Dermis microvascular lymphatic vessel endothelial cell (primary cell): ENCODE measurements at places on chromosomes 12 and 14. TPM values are rescaled to one million over a fixed set of nuclear protein-coding genes. Genes with fewer than 3 reads are reported as not detected.

GRCh38 chr14:95265106-95266094, 54.3 kb downstream of the CLMN start:
- DNase-seq: peak; percentile 96

GRCh38 chr12:99099786-99100185, 454.7 kb downstream of the APAF1 start:
- DNase-seq: no peak

The IL22 gene
- total RNA-seq: not detected in 2 replicates

DNA sequence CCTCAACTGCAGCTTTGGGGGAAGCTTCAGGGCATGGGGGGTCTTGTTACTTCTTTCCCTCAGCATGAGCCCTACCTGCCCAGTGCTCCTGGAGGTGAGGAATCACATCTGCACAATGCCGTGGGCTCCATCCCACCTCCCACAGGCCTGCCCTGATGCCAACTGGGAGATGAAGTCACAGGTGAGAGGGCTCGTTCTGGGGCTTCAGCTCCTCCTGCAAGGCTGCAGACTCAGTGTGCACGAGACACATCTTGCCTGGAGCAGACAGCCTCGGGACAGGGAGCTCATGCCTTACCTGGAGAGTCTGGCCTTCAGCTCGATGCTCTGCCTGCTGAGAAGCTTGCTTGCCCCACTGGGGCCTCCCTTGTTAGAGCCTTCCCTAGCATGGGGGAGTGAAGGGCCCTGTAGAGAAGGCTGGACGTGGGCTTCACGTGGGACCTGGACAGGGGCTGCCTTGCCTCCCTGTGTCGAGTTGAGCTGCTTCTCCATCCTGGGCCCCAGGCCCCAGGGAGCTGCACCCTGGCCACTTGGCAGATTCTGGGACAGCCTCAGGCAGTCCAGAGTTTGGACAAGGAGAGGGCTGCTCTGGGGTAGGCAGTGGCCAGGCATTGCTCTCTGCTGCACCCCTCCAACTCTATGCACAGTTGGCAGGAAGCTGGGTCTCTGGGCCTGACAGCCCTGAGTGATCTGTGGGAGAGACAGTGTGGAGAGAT, 171.4 kb downstream of the KIF26A start:
- DNase-seq: no peak

The TPPP2 gene
- total RNA-seq: not detected in 2 replicates

DNA sequence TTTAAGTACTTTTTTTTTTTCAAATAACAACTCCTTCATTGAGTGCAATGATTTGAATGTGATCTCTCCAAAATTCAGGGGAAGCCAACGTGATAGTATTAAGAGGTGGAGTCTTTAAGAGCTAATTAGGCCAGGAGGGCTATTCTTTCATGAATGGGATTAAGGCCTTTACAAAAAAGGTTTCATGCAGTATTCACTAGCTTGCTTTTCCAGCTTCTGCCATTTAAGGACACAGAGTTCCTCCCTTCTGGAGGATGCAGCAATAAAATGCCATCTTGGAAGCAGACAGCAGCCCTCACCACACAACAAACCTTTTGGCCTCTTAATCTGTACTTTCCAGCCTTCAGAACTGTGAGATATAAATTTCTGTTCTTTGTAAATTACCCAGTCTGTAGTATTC, 586.8 kb upstream of the LMO3 start:
- no peak for DNase-seq

DNA sequence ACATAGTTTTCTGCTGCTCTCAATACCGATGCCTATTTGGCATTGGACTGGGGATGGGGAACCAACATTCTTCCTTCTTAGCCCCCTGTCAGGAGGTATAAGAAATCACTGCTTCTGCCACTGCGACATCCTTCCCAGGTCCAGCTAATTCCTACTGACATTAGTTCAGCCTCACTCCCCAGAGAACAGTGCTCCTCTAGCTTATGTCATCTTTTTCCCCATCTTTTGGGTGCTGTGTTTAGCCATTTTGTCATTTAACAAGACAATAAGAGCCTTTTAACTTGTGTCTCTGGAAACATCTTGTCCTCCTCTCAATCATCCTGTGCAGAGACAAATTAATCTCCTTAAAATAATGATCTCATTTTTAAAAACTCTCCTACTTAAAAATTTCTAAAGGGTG, 167.0 kb upstream of the PLXNC1 start:
- DNase-seq: no peak

- DNase-seq: no peak
These were observed 132.3 kb downstream of the ADGRD1 start for GRCh38 chr12:131085816-131086591.

DNA sequence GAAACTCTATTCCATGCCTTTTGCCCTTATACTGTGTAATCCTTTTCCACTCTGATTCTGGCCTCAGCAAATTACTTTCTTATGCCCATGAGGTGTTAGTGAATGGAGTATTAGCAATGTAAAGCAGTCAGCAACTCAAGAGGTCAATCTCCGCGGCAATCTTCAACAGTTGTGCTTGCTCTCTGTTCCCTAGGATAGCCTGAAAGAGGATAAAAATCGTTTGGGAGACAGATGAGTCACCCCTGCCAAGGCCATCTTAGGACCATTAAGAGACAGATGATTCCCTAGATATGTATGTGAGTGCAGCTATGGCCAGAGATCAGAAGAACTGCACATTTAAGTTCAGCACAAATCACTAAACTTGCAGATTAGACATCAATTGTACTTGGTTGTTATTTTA, 1145.8 kb downstream of the GALC start:
- no peak for DNase-seq

The DGKA gene
- 18.0 and 18.9 TPM in 2 replicates for total RNA-seq

GRCh38 chr12:22117563-22118237, 71.7 kb downstream of the CMAS start:
- DNase-seq: no peak

The TMEM253 gene
- 0.13 TPM in 1 of 2 replicates, not detected in the other for total RNA-seq

DNA sequence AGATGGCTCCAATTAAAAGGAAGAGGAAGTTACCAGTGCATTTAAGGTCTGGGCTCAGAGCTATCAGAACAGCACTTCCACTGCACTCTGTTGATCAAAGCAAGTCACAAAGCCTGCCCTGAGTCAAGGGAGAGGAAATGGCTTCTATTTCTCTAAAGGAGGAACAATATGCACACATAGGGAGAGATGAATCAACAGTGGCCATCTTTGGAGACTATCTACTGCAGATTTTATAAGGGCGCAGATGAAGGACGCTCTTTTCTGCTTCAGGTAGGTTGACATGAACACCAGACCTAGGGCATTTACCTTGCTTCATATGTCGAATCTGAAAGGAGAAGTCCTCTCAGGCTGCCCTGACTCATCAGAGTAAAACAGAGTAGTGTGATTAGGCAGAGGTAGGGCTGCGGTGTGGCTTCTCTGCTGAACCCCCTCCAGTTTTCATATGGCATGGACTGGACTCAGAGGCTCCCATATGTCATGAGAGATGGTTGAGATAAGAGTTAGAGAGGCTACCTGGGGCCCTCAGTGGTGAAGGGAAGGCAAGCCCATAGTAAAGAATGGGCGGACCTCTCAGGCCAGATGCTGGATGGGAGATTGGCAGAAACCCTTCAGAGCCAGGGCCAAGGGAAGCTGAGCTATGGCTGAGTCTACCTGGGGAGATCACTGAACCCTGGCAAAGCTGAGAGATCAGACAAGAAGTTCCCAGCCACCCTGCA, 84.4 kb downstream of the ARF6 start:
- DNase-seq: no peak

DNA sequence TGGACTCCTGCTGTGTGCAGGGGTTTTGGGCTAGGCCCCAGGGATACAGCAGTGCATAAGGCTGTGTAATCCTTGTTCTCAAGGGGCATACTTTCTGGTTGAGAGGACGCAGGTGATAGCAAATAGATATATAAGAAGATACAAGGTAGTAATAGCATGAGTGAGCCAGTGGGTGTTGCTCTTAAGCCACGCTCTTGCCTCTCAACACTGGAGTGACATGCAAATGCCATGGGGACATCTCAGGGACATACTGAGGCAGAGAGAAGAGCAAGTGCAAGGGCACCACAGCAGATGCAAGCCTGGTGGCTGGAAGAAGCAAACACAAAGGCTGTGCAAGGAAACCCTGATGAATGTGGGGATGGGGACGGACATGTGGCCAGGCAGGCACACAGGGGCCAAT, 223.3 kb downstream of the CHST11 start:
- peak; percentile 27 for DNase-seq

DNA sequence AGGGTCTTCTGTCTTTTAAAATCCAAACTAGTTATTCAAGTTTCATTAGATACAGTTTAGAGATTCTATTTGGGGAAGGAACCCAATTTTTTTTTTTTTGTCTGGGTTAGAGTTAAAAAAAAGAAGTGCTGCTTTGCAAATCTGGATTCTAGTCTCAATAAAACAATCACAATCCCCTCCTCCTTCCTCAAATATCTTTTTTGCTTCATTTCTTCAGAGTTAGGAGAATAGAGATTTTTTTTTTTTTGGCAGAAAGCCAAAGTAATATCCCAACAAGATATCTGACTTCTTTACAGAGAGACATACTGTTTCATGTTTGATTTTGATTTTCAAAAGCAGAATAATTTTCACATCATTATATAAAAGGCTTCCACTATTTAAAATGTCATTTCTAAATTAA, 201.9 kb downstream of the FOXN3 start:
- DNase-seq: no peak

GRCh38 chr12:6606331-6607131, 648 bp downstream of the CHD4 start:
- no peak for DNase-seq

- DNase-seq: no peak
These were observed 32.3 kb downstream of the BRI3BP start for GRCh38 chr12:125025606-125026235.

- DNase-seq: peak; percentile 64
These were observed 20.0 kb upstream of the TCP11L2 start for GRCh38 chr12:106282457-106283097.

The GPR68 gene
- total RNA-seq: 0.63 and 0.90 TPM in 2 replicates

DNA sequence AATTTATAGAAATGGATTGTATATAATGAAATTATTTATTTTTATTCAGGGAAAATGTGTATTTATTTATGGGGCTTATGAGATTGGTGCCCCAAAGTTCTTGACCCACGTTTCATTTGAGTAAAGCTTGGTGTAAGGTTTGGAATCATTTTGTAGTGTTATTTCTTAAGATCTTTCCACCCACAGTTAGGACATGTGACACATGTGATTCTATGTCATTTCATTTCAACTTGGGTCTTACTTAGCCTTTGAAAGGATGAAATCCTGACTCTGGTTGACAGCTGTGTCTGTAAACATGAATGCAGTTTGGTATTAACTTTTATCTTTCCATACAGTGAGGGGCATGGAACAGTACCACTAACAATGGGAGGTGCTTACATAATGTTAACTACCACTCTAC, 51.7 kb downstream of the FLRT2 start:
- DNase-seq: no peak

DNA sequence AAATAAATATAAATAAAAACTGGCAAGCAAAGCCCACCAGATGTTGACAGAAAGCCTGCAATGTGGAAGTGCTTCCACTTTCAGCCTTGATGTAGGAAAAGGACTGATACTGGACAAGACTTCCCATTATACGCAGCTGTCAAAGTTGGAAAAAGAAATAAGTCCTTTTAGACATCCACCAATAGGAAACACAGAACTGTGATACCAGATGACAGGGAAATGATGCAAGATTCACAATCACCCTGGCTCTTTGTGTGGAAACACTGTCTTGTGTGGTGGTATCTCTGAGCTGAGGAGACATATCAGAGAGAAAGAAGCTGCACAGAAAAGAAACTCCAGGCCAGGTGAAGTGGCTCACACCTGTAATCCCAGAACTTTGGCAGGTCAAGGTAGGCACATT, 13.8 kb upstream of the METAP2 start:
- DNase-seq: no peak

DNA sequence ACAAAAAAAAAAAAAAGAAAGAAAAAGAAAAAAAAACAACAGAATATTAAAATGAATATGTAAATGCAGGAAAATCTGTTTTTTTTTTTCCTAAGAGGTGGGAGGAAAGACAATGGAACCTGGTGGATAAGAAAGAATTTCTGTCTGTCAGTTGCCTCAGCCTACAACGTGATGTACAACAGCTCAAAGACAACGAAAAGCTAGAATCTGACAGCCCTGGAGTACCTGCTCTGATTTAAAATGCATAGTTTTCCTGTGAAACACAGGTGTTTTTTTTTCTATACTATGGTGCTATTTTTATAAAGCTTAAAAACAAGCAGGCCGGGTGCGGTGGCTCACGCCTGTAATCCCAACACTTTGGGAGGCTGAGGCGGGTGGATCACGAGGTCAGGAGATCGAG, 30.0 kb upstream of the ULK1 start:
- DNase-seq: no peak

- DNase-seq: no peak
These were observed 2.9 kb downstream of the HOXC5 start for GRCh38 chr12:54035568-54036264.

The CLEC6A gene
- total RNA-seq: not detected in 2 replicates

The PTHLH gene
- total RNA-seq: under 0.01 TPM in 1 of 2 replicates, not detected in the other
